ENCODE measurements at places on chromosomes 5 and 9. TPM values are rescaled to one million over a fixed set of nuclear protein-coding genes. Genes with fewer than 3 reads are reported as not detected.
A peak's percentile ranks its signal among the peaks of the same experiment; 100 is the strongest.

GRCh38 chr5:154895606-154896561 is 37.5 kb downstream of the CNOT8 start:
- DNase-seq = no peak

- DNase-seq = no peak
Measured at GRCh38 chr9:86903734-86904085, 43.6 kb downstream of the GAS1 start.

- DNase-seq = no peak
Measured at GRCh38 chr9:1701113-1701512, 314.0 kb upstream of the SMARCA2 start.

DNA sequence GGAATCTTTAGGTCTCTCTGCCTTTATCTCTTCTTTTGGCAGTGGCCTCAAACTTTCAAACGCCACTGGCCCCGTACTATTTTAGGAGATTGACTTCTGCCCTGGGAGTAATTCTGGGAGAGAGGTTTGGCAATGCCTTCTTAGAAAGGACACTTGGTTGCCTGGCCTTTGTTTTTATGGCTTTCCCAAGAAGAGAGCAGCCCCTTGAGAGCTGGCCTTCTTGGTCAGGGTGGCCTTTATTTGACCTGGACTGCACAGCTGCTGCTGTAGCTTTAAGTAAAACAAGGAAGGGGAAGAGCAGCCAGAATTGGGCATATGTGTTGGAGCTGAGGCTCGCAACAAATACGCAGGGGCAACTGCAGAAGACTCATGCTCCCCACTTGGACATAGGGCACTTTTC is 60.8 kb downstream of the PTPN3 start:
- DNase-seq = no peak

GRCh38 chr5:6464441-6464840 is 15.8 kb downstream of the UBE2QL1 start:
- DNase-seq = no peak

GRCh38 chr9:93958121-93958818 is 3.1 kb upstream of the BARX1 start:
- no peak for DNase-seq

- no peak for DNase-seq
Measured at GRCh38 chr5:127916885-127917573, 166.5 kb upstream of the SLC12A2 start.

DNA sequence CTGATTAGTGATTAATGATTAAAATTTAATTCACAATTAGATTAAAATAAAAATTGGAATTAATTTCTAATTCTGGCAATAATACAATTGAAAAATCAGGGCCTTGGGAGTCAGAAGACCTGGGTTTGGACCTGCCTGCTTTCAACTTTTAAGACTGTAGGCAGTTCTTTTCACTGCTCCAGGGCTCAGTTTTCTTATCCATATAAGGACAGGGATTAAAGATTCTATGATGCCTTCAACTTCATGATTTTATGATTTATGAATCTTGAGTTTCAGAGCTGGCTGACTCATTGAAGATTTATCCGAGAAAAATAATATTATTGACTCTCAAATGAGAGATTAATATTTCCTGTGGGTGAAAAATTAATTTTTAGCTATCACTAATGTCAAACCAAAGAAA is 208.6 kb upstream of the ANKH start:
- no peak for DNase-seq

DNA sequence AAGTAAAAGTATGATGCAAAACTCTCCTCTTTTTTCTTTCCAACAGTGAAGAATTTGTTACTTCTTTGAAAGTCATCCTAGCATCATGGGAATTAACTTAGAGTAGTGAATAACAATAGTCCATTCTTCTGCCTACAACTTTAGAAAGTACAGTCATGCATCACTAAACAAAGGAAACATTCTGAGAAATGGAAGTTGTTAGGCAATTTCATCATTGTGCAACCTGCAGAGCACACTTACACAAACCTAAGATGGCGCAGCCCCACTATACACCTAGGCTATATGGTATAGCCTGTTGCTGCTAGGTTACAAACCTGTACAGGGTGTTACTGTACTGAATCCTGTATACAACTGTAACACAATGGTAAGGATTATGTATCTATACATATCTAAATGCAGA is 1209.3 kb upstream of the C9orf72 start:
- DNase-seq = no peak

- DNase-seq = no peak
Measured at GRCh38 chr5:131593921-131594320, 41.1 kb downstream of the RAPGEF6 start.

- DNase-seq = peak; percentile 90
Measured at GRCh38 chr5:134524272-134524825, 1.1 kb upstream of the JADE2 start.

GRCh38 chr5:61256474-61256873 is 75.6 kb upstream of the ZSWIM6 start:
- peak; percentile 85 for DNase-seq

- DNase-seq = no peak
Measured at GRCh38 chr5:172707285-172708182, 63.5 kb downstream of the DUSP1 start.

GRCh38 chr5:83523929-83524328 is 52.4 kb downstream of the VCAN start:
- DNase-seq = no peak

DNA sequence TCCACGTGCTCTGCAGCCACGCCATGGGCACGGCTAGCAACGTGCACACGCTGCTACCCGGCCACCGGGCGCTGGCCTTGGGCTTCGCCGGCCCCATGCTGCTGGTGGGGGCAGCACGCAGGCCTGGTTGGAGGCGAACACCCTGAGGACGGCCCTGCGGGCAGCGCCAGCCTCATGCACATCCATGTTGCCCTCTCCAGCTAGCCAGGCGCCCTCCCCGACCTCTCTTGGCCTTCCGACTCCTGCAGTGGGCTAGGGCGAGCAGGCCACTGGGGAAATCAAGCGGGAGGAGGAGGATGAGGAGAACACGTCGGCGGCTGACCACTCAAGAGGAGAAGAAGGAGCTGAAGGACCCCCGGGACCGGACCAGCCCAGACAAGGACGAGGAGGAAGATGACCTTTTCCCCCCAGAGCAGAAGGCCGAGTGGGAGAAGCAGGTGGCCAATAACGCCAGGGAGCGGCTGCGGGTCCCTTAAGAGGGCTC is 73.3 kb downstream of the INSL6 start:
- DNase-seq = no peak

DNA sequence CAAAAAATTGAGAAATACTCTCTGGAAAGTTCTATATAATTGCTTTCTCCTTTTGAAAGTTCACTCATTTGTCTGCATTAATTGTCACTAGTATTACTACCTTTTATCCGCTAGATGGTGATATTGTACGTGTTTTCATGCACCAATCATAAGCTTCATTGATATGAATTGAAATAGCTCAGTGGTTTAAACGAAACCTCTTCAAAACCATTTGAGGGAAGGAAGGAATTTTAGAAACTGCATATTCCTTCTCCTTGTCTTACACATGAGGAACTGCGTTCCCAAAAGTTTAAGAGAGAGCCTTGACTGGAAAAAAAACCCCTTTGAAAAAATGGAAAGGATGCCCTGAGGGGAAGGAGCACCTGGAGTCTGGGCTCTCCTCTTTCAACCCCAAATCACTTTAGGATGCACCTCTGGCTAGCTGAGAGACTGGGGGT is 98.6 kb downstream of the YTHDC2 start:
- DNase-seq = no peak

GRCh38 chr5:171871711-171872110 is 86.1 kb downstream of the SMIM23 start:
- no peak for DNase-seq

DNA sequence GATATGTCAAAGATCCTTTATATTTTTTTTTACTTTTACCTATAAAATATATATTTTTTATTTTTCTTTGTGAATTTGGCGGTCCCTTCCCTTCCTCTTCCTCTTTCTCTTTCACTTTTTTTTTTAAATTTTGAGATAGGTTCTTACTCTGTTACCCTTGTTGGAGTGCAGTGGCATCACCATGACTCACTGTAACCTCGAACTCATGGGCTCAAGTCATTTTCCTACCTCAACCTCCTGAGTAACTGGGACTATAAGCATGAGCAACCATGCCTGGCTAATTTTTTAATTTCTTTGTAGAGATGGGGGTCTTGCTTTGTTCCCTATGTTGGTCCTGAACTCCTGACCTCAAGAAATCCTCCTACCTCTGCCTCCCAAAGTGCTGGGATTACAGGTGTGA is 258.0 kb upstream of the CLINT1 start:
- no peak for DNase-seq

DNA sequence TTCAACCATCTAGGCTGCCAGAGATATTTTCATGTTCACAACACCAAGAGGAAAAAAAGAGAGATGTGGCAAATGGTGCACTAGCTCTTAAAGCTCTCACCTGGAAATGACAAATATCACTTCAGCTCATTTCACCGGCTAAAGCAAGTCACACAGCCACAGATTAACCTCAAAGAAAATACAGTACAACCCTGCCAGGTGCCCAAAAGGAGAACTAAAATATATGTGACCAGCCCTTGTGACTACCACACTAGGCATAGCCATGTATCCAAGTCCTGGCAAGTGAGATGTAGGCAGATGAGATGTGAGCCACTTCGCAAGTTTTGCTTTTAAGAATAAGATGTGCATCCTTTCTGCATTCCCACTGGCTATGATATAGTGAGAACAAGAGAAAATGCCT is 41.4 kb downstream of the AGTPBP1 start:
- DNase-seq = no peak

GRCh38 chr9:123761905-123762605 is 167.9 kb downstream of the DENND1A start:
- DNase-seq = no peak

DNA sequence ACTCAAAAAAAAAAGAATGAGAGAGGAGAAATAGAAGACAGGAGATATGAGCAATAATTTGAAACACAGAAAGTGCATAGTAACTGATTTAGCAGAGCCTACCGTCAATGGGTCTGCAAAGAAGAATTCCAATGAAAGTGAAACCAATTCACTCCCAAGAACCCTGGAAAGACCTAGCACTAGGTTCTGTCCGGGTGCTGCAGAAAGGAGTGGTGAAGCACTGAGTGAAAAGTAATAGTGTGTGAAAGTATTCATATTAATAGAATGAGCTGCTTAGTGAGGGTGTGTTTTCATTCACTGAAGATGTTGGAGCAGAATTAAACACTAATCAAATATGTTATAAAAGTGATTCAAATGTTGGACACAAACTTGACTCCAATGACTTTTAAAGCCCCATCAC is 51.3 kb upstream of the SLC30A5 start:
- DNase-seq = no peak

DNA sequence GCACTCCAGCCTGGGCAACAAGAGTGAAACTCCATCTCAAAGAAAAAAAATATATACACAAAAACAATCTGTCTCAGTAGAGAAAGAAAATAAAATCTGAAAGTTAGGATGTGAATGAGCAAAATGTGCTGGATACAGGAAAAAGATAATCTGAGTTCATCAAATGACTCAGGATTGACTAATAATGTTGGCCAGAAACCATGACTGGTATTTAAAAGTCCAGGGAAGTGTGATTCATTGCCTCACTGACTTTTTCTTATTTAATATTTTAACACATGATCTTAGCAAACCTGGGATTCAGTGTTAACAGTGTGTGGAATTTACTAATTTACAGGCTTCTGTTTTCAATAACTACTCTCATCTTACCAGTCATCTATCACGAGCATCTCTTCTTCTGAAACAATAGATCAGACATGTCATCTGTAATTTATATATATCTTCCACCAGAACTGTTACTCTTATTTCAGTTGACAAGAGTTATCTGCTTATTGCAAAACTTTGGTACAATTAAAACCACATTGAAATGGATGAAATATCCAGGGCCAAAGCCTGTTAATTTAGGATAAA is 256.7 kb downstream of the CDH12 start:
- DNase-seq = no peak

DNA sequence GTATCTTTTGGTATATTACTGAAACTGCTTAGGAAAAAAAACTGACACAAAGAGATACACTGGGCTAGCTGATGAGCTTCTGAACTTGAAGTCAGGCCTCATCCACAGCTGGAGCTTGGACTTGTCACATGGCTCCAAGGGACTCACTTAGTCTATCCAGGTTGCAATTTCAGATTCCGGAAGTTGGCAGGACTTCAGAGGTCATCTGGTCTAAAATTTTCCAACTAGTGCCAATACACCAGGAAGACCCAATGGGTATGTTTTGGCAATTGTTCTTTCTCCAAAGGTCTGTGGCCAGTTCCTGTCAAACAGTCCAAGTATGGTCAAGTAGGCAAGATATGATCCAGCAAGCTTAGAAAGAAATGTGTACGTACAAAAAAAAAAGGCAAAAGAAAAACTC is 36.7 kb downstream of the MRPS27 start:
- DNase-seq = no peak

GRCh38 chr5:122420537-122421236 is 108.7 kb downstream of the SNCAIP start:
- no peak for DNase-seq

GRCh38 chr9:133484671-133485437 is 6.0 kb upstream of the SLC2A6 start:
- DNase-seq = no peak

DNA sequence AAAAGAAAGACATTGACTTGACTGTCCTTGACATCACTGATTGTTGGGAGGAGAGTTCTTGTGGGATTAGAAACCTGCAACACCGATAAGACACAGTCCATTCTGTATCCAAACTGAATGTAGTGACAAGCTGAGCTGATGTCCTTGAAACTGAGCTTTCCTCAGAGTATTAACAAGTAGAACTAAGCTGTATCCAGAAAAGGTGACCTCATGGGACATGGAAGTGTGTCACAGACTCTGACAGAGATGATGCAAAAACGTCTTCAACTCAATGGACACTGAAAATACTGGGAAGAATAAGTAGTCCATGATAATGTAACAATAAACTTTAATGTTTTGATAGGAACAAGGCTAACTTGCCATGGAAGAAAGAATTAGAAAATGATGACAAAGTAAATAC is 690.1 kb downstream of the CDH18 start:
- DNase-seq = no peak

- DNase-seq = no peak
Measured at GRCh38 chr5:74116266-74116665, 490.3 kb downstream of the ARHGEF28 start.

DNA sequence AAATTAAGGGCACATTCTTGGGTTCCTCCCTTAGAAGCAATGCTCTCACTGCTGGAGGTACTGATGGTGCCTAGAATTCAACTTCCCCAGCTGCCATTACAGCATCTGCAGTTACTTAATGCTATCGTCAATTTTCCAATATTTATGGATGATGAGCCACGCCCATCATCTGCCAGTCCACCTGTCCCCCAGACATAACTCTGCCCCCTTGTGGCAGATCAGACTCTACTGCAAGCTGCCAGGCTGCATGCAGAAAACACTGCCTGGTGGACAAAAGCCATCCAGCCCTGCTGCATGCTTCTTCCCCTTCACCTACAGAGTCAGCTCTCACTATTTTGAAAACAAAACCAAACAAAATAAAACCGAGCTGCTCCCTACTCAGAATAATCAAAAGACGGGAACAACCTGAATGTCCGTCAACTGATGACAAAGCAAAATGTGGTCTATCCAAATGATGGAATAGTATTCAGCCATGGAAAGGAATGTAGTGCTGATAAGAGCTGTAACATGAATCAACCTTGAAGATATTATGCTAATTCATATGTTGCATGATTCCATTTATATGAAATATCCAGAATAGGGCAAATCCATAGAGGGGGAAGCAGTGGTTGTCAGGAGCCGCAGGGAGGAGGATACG is 66.4 kb downstream of the RETREG1 start:
- DNase-seq = peak; percentile 47

- no peak for DNase-seq
Measured at GRCh38 chr5:174141398-174141797, 95.9 kb downstream of the NSG2 start.

Gene LCN1
- not detected for total RNA-seq

Gene IL7R
- 26.6 TPM for total RNA-seq

Gene INSYN2B
- not detected for total RNA-seq

Gene NEURL1B
- 74.6 TPM for total RNA-seq

Gene DOCK2
- 8.3 TPM for total RNA-seq

All from transverse colon (tissue), 4 donors.